ENCODE measurements at places on chromosomes 7 and 10.
A peak's percentile ranks its signal among the peaks of the same experiment; 100 is the strongest.

DNA sequence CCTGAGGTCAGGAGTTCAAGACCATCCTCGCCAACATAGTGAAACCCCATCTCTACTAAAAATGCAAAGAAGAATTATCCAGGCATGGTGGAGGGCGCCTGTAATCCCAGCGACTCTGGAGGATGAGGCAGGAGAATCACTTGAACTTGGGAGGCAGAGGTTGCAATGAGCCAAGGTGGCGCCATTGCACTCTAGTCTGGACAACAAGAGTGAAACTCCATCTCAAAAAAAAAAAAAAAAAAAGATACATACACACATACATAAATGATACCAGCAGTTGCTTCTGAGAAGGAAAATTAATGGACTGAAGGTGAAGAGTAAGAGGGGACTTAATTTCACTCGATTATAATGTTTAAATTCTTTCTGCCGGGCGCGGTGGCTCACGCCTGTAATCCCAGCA, 40.2 kb upstream of the PAX2 start:
- no peak for DNase-seq

- no peak for DNase-seq
Measured at GRCh38 chr10:117096599-117097201, 41.4 kb downstream of the VAX1 start.

DNA sequence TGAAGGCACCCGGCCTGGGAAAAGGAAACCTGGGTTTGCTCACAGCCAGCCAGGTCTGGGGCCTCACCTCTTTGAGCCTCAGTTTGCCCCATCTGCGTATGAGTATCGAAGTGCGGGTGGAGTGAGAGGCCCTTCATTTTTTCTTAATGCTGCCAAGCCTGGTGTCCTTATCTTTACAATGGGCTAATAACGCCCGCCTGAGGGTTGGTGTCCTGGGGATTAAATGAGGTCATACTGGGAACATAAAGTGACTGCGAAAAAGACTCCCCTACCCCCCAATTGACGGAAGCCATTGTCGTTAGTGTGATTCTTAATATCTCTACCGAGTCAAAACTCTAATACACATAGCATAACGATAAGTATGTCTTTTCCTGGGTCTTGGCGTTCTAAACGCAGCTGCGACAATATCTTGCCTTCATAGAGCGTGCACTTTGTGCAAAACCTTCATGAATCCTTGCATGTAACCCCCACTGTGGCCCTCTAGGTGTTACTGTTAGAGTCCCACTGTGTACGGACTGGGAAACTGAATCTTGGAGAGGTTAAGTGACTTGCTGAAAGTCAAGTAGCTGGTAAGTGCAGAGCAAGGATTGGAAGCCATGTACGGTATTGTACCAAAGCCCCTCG, 11.4 kb upstream of the GRB10 start:
- DNase-seq, result no peak

- no peak for DNase-seq
Measured at GRCh38 chr10:50416881-50417280, 165.6 kb upstream of the ASAH2 start.

- no peak for DNase-seq
Measured at GRCh38 chr10:3524086-3524960, 260.7 kb downstream of the KLF6 start.

DNA sequence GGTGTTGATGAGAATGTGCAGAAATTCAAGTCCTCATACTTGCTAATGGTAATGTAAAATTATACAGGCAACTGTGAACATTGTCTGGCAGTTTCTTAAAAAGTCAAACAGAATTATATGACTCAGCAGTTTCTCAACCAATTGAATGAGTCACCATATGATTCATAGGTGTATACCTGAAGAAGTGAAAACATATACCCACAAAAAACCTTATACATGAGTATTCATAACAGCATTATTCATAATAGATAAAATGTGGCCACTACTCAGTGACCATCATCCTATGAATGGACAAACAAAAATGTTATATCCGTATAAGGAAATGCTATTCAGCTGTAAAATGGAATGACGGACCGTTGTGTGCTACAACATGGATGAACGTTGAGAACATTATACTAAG, 253.5 kb downstream of the MALRD1 start:
- DNase-seq, result peak; percentile 91

DNA sequence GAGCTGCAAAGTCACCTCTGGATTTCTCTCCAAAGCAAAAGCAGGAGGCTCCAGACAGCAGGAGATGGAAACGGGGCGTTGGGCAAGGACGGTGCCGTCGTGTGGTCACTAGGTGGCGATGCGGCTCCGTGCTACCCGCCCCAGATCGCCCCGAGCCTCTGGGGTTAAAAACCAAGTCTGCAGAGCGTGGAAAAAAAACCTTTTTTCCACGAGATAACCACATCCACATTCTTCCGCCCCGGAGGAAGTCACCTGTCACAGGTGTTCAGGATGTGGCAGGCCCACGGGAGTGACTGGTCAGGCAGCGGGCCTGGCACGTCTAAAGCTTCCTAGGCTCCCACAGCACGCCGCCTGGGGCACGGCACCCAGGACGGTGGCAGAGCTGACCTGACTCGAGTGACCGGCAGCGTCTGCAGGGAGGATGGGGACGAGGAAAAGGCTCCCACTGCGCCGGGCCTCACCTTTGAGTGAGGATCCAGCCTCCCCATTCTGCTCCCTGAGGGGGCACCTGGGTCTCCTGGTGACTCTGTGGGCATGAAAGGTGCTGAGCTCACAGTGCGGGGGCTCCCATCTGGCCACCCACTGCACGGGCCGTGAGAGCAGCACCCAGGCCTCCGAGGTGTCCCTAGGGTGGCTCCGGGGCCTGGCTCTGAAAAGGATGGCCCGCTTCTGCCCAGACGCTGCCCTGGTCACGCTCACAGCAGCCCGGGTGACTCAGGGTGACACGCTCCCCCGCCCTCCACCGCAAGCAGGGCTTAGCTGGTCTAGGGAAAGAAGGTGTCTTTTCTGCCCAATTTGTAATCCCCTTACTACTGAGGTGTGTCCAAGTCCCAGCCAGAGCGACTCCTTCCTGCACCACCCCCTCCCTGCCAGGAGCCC, 71.3 kb upstream of the TNRC18 start:
- DNase-seq, result peak; percentile 83
